ENCODE measurements at places on chromosomes 2 and 18. TPM values are rescaled to one million over a fixed set of nuclear protein-coding genes. Genes with fewer than 3 reads are reported as not detected.

The MGAT4A gene
- total RNA-seq, result 5.2 TPM

The TXNDC9 gene
- 67.6 TPM for total RNA-seq

The KCNJ3 gene
- not detected for total RNA-seq

The C2orf80 gene
- total RNA-seq, result not detected

The IGFBP5 gene
- total RNA-seq, result 374 TPM

The KCNF1 gene
- total RNA-seq, result not detected

The MAL gene
- not detected for total RNA-seq

Data from H4 (cell line).